Activated T-cell treated with anti-CD3 and anti-CD28 coated beads, Interleukin-2, amount 50 U/mL, for 24 hours (primary cell): ENCODE measurements at places on chromosomes 3 and 15.

DNA sequence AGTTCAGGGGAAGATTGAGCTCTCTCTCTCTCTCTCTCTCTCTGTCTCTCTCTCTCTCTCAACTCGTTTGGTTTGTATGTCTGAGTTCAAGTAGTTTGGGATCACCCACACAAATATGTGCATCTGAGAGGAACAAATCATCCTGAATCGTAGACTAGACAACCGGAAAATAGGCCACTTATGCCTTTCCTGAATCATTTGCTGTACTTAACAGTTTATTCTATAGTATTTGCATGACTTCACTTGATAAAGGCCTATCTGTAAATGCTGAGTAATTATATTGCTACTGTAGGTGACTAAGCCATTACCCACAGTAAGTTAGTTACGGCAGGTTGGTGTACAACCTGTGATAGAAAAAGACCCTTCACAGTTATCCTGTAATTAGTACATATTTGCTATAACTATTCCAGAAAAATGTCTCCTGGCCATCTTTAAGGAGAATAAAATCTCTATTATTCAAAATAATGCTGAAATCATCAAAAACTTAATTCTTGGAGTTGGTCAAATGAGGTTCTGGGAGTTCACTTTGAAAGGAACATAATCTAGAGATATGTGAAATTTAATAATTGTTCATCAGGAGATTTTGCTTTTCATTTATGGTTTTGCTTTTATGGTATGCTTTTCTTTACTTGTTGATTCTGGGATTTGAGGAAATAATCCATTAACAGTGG lies 31.1 kb downstream of the OXSM start:
- no peak overlapping the region for H3K27ac ChIP-seq
- no peak for DNase-seq
- peaks cover 11% of the 10 kb centered on the region for H3K4me1 ChIP-seq
- peaks cover 3% of the 10 kb centered on the region for H3K27me3 ChIP-seq
- H3K36me3 ChIP-seq = no peaks in the 10 kb centered on the region
- no peak overlapping the region for H3K4me3 ChIP-seq

- no peak for DNase-seq
- H3K27me3 ChIP-seq = peaks cover 19% of the 10 kb centered on the region
- H3K27ac ChIP-seq = no peak overlapping the region
Measured at GRCh38 chr15:39331584-39331983, 249.3 kb upstream of the THBS1 start.

DNA sequence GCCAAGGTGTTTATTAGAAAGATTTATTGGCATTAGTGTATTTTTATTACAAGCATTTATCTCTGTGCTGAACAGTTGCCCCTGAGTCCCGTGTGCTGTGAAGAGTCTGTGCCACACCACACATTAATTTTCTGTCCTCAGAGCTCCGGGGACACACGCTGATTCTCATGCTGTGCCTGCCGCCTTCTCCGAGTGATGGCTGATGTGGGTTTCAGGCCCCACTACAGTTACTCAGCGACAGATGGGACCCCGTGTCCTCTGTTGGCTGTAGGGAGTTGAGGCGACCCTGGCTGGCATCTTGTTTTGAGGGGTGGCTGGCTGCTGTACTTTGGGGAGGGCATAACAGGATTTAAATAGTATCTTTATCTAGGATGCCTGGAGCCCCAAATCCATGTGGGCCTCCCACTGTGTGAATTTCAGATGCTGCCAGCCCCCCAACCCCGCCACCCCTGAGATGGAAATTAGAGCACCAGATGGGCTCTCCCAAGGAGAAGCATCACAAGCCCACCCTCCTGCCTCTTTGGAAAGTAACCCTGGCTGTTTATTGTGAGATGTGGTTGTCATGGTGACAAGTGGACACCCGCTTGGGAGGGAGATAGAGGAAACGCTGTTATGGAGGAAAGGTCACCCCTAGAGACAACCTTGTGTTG lies 185.6 kb downstream of the APBA2 start:
- no peak overlapping the region for H3K27ac ChIP-seq
- peaks cover 3% of the 10 kb centered on the region for H3K4me1 ChIP-seq
- peaks cover 24% of the 10 kb centered on the region for H3K36me3 ChIP-seq
- H3K4me3 ChIP-seq = no peak overlapping the region
- DNase-seq = no peak

- no peak overlapping the region for H3K4me3 ChIP-seq
- no peak for DNase-seq
- peaks cover 22% of the 10 kb centered on the region for H3K4me1 ChIP-seq
- no peak overlapping the region for H3K27ac ChIP-seq
Measured at GRCh38 chr3:66456711-66457173, 44.1 kb downstream of the LRIG1 start.

GRCh38 chr3:184175506-184175905 lies 851 bp downstream of the AP2M1 start:
- no peaks in the 10 kb centered on the region for H3K27me3 ChIP-seq
- peak overlapping the region; percentile 93 for H3K4me3 ChIP-seq
- peaks cover 43% of the 10 kb centered on the region for H3K4me1 ChIP-seq
- peaks cover 78% of the 10 kb centered on the region for H3K36me3 ChIP-seq
- H3K27ac ChIP-seq = peak overlapping the region; percentile 89

- no peak overlapping the region for H3K4me3 ChIP-seq
- no peak for DNase-seq
- H3K4me1 ChIP-seq = peaks cover 69% of the 10 kb centered on the region
Measured at GRCh38 chr3:157126365-157126764, 33.6 kb downstream of the CCNL1 start.

GRCh38 chr3:119352034-119352609 lies 57.9 kb downstream of the ARHGAP31 start:
- DNase-seq = peak; percentile 58
- H3K36me3 ChIP-seq = no peaks in the 10 kb centered on the region
- H3K27ac ChIP-seq = peak overlapping the region; percentile 55
- H3K27me3 ChIP-seq = no peaks in the 10 kb centered on the region
- peaks cover 35% of the 10 kb centered on the region for H3K4me1 ChIP-seq
- H3K4me3 ChIP-seq = no peak overlapping the region

DNA sequence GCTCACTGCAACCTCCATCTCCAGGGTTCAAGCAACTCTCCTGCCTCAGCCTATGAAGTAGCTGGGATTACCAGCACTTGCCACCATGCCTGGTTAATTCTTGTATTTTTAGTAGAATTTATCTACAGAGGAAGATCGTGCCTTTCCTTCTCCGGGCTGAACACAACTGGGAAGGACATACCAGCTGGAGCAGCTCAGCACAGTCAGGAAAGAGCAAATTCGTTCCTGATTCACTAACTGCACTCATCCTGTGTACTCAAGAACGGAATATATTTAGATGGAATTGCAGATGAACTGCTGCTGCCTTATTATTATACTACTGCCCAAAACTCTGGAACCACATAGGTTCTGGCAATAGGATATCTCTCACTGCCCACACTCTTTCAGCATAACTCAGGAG lies 27.1 kb upstream of the P4HTM start:
- H3K27ac ChIP-seq = peak overlapping the region; percentile 27
- H3K4me1 ChIP-seq = peaks cover 31% of the 10 kb centered on the region
- H3K4me3 ChIP-seq = no peak overlapping the region
- H3K27me3 ChIP-seq = no peaks in the 10 kb centered on the region

GRCh38 chr3:42216302-42216701 lies 49.7 kb downstream of the CCK start:
- peaks cover 53% of the 10 kb centered on the region for H3K4me1 ChIP-seq
- peak overlapping the region; percentile 35 for H3K27ac ChIP-seq
- no peaks in the 10 kb centered on the region for H3K27me3 ChIP-seq
- H3K4me3 ChIP-seq = no peak overlapping the region
- DNase-seq = no peak

DNA sequence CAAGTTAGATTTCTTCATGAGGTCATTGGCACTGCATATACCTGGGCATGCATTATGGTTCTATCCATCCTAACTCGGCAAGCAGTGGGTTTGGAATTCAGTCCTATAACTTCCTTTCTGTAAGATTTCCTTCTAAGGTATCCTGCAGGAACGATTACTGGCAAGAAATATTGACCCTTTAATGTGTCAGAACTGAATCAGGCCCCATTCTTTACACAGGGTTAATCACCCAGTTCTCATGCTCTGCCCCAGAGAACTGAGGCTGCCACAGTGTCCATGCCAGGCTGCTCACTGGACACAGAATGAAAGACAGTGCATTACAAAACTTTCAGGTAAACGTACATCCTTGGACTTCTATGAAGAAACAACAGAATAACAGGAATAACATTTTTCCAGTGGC lies 108.9 kb downstream of the RPL22L1 start:
- no peaks in the 10 kb centered on the region for H3K36me3 ChIP-seq
- no peak for DNase-seq
- no peak overlapping the region for H3K27ac ChIP-seq
- H3K4me3 ChIP-seq = no peak overlapping the region
- no peaks in the 10 kb centered on the region for H3K27me3 ChIP-seq
- no peaks in the 10 kb centered on the region for H3K4me1 ChIP-seq

DNA sequence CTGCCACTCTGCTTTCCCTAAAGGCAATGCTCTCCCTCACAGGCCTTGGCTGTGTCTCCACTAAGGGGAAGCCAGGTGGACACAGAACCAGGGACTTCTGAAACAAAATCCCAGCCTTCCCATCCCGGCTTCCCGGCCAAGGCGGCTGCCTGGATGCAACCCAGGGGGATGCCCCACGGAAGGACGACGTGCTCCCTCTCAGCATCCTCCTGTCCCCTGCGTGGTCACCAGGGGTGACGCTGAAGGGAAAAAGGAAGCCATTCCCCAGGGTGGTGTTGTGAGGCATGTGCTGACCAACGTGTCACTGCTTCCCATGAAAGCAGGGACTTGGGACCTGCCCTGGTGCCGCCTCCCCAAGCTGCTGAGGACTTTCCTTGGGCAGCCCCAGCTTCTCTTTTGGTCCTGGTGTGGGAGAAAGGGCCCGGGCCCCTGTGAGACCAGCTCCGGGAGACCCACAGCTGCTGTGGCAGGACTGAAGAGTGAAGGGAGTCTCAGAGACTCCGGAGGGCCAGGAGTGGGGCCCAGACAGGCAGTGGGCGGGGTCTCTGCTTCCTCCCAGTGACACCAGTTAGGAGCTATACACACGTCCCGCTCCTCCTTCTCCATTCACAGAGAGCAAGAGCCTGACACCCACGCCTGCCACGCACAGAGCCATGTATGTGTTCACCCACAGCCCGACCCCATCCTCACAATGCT lies 139.2 kb downstream of the NUP210 start:
- peaks cover 4% of the 10 kb centered on the region for H3K36me3 ChIP-seq
- H3K27me3 ChIP-seq = peaks cover 70% of the 10 kb centered on the region
- no peak overlapping the region for H3K27ac ChIP-seq
- DNase-seq = no peak
- H3K4me1 ChIP-seq = peaks cover 10% of the 10 kb centered on the region
- peak overlapping the region; percentile 53 for H3K4me3 ChIP-seq

GRCh38 chr15:38412466-38412865 lies 41.5 kb upstream of the FAM98B start:
- no peaks in the 10 kb centered on the region for H3K4me1 ChIP-seq
- peaks cover 42% of the 10 kb centered on the region for H3K27me3 ChIP-seq
- no peaks in the 10 kb centered on the region for H3K36me3 ChIP-seq
- H3K27ac ChIP-seq = no peak overlapping the region
- DNase-seq = no peak

- H3K36me3 ChIP-seq = no peaks in the 10 kb centered on the region
- peaks cover 12% of the 10 kb centered on the region for H3K27me3 ChIP-seq
- H3K27ac ChIP-seq = no peak within 1 kb of the TSS
- no peak for DNase-seq
Measured at GRCh38 chr3:149333176-149333859, at the start of gene TM4SF18. Gene TM4SF18, minus strand, starts transcription at chr3:149333636. Its CDS starts 254 bp downstream, at chr3:149333382.

GRCh38 chr3:141485641-141486495 lies 959 bp upstream of the RASA2 start:
- H3K27ac ChIP-seq = peak overlapping the region; percentile 95
- H3K4me3 ChIP-seq = peak overlapping the region; percentile 76
- DNase-seq = peak; percentile 47
- H3K36me3 ChIP-seq = peaks cover 32% of the 10 kb centered on the region
- peaks cover 56% of the 10 kb centered on the region for H3K4me1 ChIP-seq
- H3K27me3 ChIP-seq = no peaks in the 10 kb centered on the region

GRCh38 chr3:43364494-43364893 lies 78.2 kb downstream of the SNRK start:
- peaks cover 3% of the 10 kb centered on the region for H3K36me3 ChIP-seq
- H3K27ac ChIP-seq = no peak overlapping the region
- H3K4me3 ChIP-seq = no peak overlapping the region

DNA sequence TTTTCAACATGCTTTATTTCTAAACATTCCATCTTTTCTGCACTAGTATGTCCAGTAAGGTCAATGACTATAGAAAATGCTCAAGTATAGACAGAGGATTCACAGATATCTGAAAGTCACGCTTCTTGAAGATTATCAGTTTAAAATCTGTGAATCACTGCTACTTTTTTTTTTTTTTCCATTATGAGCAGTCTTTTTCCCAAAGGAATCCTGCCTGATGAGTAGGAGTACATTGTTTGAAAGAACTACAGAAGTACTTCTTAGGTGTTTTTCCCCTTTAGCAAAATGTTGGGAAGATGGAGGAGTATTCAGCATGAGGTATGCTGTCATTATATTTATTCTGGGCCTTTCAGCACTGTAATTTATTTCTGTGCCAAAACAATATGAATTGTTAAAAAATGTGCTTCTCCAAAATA lies 266.2 kb downstream of the NLGN1 start:
- H3K27ac ChIP-seq = no peak overlapping the region
- no peaks in the 10 kb centered on the region for H3K27me3 ChIP-seq
- H3K4me1 ChIP-seq = no peaks in the 10 kb centered on the region
- H3K36me3 ChIP-seq = no peaks in the 10 kb centered on the region

GRCh38 chr15:35888815-35889214 lies 342.9 kb upstream of the DPH6 start:
- DNase-seq = no peak
- no peaks in the 10 kb centered on the region for H3K27me3 ChIP-seq
- H3K36me3 ChIP-seq = no peaks in the 10 kb centered on the region
- no peaks in the 10 kb centered on the region for H3K4me1 ChIP-seq

GRCh38 chr3:34264337-34265041 lies 466.1 kb downstream of the PDCD6IP start:
- H3K36me3 ChIP-seq = no peaks in the 10 kb centered on the region
- H3K27me3 ChIP-seq = peaks cover 4% of the 10 kb centered on the region
- no peak for DNase-seq

- H3K36me3 ChIP-seq = peaks cover 77% of the 10 kb centered on the region
- H3K27me3 ChIP-seq = no peaks in the 10 kb centered on the region
Measured at GRCh38 chr3:105826778-105827634, 41.8 kb downstream of the CBLB start.

- peak overlapping the region; percentile 63 for H3K4me3 ChIP-seq
- H3K4me1 ChIP-seq = peaks cover 80% of the 10 kb centered on the region
- no peaks in the 10 kb centered on the region for H3K27me3 ChIP-seq
- no peak for DNase-seq
- no peaks in the 10 kb centered on the region for H3K36me3 ChIP-seq
Measured at GRCh38 chr3:16841904-16842271, 42.9 kb upstream of the PLCL2 start.

DNA sequence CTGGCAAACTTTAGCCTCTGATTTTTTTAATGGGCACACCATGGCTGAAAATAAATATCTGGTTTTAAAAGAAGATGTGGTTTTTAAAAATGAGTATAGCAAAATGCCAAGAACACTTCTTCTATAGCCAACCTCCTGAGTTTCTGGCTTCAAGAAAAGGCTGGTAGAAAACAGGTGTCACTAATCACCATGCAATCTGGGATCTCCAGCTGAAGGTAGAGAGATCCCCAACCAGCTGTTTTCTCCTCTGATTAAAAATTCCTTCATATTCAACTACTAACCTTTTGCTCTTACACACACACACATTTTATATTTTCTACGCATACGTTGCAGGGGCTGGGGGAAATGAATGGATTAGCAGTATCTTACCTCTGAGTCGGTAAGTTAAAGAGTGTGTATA lies 279.6 kb upstream of the ROBO2 start:
- H3K27me3 ChIP-seq = no peaks in the 10 kb centered on the region
- H3K36me3 ChIP-seq = no peaks in the 10 kb centered on the region
- H3K4me3 ChIP-seq = no peak overlapping the region
- no peak for DNase-seq

GRCh38 chr3:14297784-14298236 lies 104.6 kb upstream of the SLC6A6 start:
- H3K27me3 ChIP-seq = peaks cover 15% of the 10 kb centered on the region
- no peaks in the 10 kb centered on the region for H3K36me3 ChIP-seq
- no peak for DNase-seq
